Osteocyte (in vitro differentiated cells): ENCODE measurements at places on chromosomes 7 and 10.

- DNase-seq = no peak
Measured at GRCh38 chr7:3446786-3447185, 145.7 kb downstream of the SDK1 start.

GRCh38 chr7:75663302-75663907 is 75.3 kb downstream of the HIP1 start:
- no peak for DNase-seq

- DNase-seq = no peak
Measured at GRCh38 chr7:105187302-105188169, 173.5 kb downstream of the KMT2E start.

- no peak for DNase-seq
Measured at GRCh38 chr10:90179696-90180407, 478.5 kb downstream of the KIF20B start.

- DNase-seq = no peak
Measured at GRCh38 chr10:1156616-1156886, 100.4 kb downstream of the WDR37 start.
